Pulmonary artery endothelial cell (primary cell): ENCODE measurements at places on chromosomes 7 and 10. TPM values are rescaled to one million over a fixed set of nuclear protein-coding genes. Genes with fewer than 3 reads are reported as not detected.

NANOS1 gene
- total RNA-seq = 0.11 and 0.13 TPM in 2 replicates

ZNF365 gene
- total RNA-seq = 0.04 and 0.40 TPM in 2 replicates

NOS3 gene
- total RNA-seq = 58.3 and 67.0 TPM in 2 replicates

PDE6C gene
- not detected in 2 replicates for total RNA-seq

MCM10 gene
- total RNA-seq = 11.5 and 23.9 TPM in 2 replicates

GJD4 gene
- total RNA-seq = not detected in 2 replicates

FAM237B gene
- total RNA-seq = not detected in 2 replicates
